ENCODE measurements at places on chromosomes 1 and 21. TPM values are rescaled to one million over a fixed set of nuclear protein-coding genes. Genes with fewer than 3 reads are reported as not detected.

The CENPL gene
- 5.4 TPM for total RNA-seq

The LCE1F gene
- total RNA-seq, result not detected

The SLAMF9 gene
- not detected for total RNA-seq

The OR2T33 gene
- total RNA-seq, result not detected

The FCMR gene
- 1.8 TPM for total RNA-seq

The HEYL gene
- 2.5 TPM for total RNA-seq

The BOLA1 gene
- 12.0 TPM for total RNA-seq

The ITGB2 gene
- total RNA-seq, result not detected

The PAQR6 gene
- 0.32 TPM for total RNA-seq

The SHISAL2A gene
- total RNA-seq, result not detected

The BSND gene
- not detected for total RNA-seq

The RAB42 gene
- total RNA-seq, result 0.54 TPM

The TFAP2E gene
- total RNA-seq, result not detected

The URB2 gene
- total RNA-seq, result 7.4 TPM
